ENCODE measurements at places on chromosomes 5 and 9. TPM values are rescaled to one million over a fixed set of nuclear protein-coding genes. Genes with fewer than 3 reads are reported as not detected.

HDAC3 gene
- total RNA-seq: 49.1 TPM

GOLPH3 gene
- total RNA-seq: 75.8 TPM

CCL28 gene
- 2.3 TPM for total RNA-seq

GRIA1 gene
- not detected for total RNA-seq

MYOZ3 gene
- total RNA-seq: 1.5 TPM
